Breast epithelium (tissue), 4 donors: ENCODE measurements at places on chromosomes 6 and 20. TPM values are rescaled to one million over a fixed set of nuclear protein-coding genes. Genes with fewer than 3 reads are reported as not detected.

- no peak for DNase-seq
Measured at GRCh38 chr6:16765235-16765634, 4.0 kb upstream of the ATXN1 start.

DNA sequence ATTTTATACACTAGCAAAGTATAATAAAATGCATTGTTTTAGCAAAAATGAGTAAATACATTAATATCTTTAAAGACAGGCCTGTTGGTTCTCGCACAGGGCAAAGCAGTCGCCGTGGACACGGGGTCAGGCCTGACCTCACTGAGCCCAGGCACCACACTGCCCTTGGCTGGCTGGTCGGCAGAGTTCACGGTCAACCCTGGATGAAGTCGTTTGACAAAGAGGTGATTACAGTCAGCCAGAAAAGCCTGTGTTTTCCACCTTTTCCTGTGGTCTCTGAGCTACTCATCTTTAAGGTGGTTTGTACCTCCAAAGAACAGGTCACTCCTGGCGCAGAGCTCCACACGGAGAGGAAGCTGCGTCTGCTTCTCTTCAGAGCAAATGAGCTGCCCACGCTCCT is 191.5 kb downstream of the DLL1 start:
- DNase-seq, result no peak

DNA sequence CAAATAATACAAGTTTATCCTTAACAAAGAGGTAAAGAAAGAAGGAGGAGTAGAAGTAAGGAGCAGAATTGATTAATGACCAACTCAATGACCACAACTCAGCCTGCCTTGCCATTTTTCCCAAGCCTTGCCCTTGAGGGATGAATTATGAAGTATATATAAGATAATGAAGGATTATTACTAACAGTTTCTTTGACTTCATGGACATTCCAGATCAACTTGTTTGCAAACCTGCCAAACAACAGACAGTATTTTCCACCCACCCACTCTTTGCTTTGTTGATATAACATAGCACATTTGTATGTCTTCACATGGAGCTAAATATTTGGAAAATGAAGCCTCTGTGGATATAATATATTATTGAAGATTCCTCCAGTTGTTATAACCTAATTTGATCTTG is 9.9 kb upstream of the C6orf141 start:
- DNase-seq, result no peak

GRCh38 chr6:156948807-156949206 is 171.6 kb downstream of the ARID1B start:
- no peak for DNase-seq

GRCh38 chr6:26105109-26105730 is 18.0 kb downstream of the HFE start:
- DNase-seq, result no peak

- no peak for DNase-seq
Measured at GRCh38 chr6:8277769-8278168, 157.6 kb downstream of the SLC35B3 start.

GRCh38 chr6:31174378-31174777 is 3.9 kb upstream of the POU5F1 start:
- no peak for DNase-seq

CLVS2 gene
- not detected for total RNA-seq

GRCh38 chr6:18515767-18516166 is 128.6 kb downstream of the RNF144B start:
- no peak for DNase-seq

- no peak for DNase-seq
Measured at GRCh38 chr20:24662322-24662721, 192.9 kb downstream of the SYNDIG1 start.

GRCh38 chr20:23131766-23132165 is 45.6 kb upstream of the CD93 start:
- no peak for DNase-seq

DNA sequence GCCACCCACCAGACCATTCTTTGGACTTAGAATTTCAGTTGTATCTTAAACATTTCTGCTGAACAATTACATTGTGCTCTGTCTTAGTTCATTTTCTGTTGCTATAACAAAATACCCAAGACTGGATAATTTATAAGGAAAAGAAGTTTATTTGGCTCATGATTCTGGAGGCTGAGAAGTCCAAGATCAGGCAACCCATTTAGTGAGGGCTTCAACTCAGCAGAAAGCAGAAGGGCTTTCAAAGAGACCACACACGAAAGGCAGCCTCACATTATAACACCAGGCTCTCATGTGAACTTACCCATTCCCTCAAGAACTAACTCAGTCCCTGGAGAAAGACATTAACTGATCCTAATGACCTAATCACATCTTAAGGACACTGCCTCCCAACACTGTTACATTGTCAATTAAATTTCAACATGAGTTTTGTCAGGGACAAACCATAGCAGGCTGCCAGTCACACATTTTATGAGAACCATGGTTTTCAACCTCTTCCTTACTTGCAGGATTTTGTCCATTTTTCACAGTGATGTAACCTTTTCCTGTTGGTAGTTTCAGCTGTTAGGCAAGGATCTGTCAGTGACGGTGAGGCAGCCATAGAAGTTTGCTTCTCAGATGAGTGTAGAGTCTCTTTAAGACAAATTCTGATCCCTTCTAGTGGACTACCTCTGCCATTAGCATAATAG is 399.6 kb upstream of the SOX4 start:
- DNase-seq, result no peak

- no peak for DNase-seq
Measured at GRCh38 chr20:49529470-49529869, 38.5 kb downstream of the PTGIS start.

DNA sequence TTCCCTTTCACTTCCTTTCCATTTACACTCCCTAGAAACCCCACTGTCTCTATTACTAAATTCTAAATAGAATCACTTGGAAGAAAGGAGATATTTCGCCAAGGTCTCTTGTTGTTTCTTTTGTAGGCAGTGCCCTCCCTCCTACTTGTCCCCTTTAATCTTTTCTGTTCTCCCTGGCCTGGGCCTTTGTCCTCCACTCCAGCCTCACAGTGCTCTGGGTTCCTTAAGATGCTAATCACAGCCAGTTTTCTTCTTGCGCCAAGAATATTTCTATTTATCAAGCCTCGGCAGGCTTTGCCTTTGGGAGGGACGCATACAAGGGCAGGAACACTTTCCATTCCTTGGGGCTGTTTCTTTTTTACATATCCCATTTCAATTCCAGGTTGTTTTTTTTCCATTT is 520.6 kb upstream of the CHD6 start:
- no peak for DNase-seq

DYNLT1 gene
- 73.4 TPM for total RNA-seq

GRCh38 chr6:129713806-129714333 is 3.9 kb upstream of the ARHGAP18 start:
- no peak for DNase-seq

NINL gene
- 12.8 TPM for total RNA-seq

- DNase-seq, result no peak
Measured at GRCh38 chr6:106214531-106214930, 111.0 kb downstream of the ATG5 start.

DNA sequence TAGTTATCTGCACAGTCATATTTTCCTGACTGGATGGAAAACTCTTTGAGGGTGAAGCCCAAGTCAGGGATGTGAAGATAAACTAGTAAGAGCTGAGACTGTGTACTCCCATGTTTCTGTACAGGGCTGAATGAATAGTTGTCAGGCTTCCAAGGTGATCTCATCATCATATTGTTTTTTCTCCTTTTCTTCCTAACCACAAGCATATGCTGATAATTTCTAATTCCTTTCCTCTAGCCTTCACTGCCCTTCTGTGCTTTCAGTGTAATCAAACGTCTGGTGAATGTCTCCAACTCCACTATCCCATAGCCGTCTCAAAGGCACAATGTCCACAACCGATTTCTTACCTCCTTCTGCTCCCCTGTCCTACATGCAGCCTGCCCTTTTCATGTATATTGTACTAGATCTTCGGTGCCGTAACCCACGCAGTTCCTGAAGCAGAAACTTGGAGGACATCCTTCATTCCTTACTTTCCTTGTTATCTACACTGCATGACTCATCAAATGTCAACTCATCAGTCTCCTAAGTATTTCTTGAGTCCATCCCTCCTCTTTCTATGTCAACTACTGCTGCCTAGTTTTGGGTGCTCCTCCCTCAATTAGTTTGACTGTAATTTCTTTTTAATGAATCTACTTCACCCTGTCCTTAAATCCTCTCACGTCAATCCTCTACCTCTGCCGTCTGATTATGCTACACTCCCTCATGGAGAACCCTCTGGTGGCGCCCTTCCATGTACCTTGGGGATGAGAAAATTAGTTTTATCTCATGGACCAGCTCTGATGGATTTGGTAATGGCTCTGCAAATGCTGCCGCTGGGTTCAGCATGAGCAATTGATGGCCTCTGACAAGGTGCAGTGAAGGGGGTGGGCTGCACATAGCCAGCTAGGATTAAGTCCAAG is 21.9 kb downstream of the NCOA7 start:
- DNase-seq, result no peak

- DNase-seq, result no peak
Measured at GRCh38 chr6:144585217-144585814, 300.2 kb downstream of the UTRN start.

GRCh38 chr6:102911571-102911970 is 1518.1 kb downstream of the GRIK2 start:
- DNase-seq, result no peak

DNA sequence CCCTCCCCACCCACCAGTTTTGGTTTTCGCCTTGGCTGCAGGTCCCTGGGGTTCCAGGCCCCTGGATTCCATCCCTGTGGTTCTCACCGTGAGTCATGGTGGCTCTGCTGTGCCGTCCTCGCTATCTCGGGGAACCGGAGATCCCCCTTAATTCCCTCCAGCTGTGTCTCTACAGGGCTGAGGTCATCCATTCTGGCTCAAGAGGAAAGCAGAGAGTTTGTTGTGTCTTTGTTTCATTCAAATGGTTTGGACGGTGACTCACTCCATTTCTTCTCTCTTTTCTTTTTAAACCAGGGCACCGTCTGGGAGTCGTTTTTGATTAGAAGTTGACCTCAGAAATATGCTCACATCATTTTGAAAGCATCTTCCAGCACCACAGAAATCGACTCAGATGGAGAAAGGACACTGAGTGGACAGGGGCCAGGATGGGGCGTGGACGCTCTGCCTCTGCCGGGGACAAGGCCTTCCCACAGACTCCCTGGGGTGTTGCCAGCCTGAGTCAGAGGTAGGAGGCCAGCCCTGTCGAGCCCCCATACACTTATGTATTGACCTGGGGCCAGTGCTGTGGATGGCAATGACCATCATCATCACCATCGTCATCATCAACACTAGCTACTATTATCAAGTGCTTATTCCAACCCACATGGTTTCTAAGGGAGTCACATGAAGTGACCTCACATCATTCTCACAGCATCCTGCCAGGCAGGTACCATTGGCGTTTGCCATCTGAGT is 176.2 kb downstream of the NFATC2 start:
- no peak for DNase-seq

- DNase-seq, result no peak
Measured at GRCh38 chr6:18668994-18669393, 281.8 kb downstream of the RNF144B start.

EFCAB8 gene
- total RNA-seq, result not detected

ZKSCAN3 gene
- 3.4 TPM for total RNA-seq

EYA2 gene
- total RNA-seq, result 12.5 TPM
